Activated naive CD8-positive, alpha-beta T cell treated with anti-CD3 and anti-CD28 coated beads for 36 hours (primary cell): ENCODE measurements at places on chromosomes 1 and 21. TPM values are rescaled to one million over a fixed set of nuclear protein-coding genes. Genes with fewer than 3 reads are reported as not detected.

The KCNA3 gene
- 17.5 TPM for total RNA-seq

The MFAP2 gene
- not detected for total RNA-seq

The CCT8 gene
- total RNA-seq, result 504 TPM

The KIF14 gene
- total RNA-seq, result 17.8 TPM

DNA sequence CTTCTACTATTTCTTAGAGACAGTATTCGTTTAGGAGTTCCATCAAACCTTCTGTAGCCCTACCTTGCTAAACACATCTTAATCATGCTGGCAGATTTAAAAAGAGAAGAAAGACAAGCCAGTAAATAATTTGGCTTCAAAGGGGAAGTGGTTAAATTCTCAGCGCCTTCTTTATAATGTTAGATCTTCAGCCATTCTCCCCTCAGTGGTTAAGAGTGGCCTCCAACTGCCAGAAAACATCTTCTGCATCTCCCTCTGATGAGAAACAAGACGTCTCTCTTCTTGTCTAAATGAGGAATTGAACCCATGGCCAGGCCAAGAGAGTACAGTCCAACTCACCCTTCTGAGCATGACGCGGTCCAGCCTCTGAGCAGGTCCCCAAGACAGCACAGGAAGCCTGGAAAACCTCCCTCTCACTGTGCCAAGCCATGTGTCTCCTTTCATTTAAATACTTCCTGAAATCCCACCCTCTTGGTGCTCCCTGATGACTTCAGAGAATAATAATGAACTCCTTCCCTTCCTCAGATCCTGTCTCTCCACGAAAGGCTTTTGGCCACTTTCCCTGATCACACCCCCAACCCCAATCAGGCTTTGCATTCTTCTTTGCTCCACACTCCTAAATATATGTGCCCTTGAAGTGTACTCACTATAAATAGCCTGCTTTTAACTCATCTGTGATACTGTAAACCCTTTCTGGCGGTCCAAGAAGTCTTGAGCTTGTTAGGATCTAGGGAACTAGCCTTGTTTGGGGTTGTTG, 16.4 kb upstream of the LRRC52 start:
- no peaks in the 10 kb centered on the region for H3K36me3 ChIP-seq
- peaks cover 39% of the 10 kb centered on the region for H3K27me3 ChIP-seq
- H3K27ac ChIP-seq, result no peak overlapping the region
- H3K4me3 ChIP-seq, result no peak overlapping the region
- H3K4me1 ChIP-seq, result no peaks in the 10 kb centered on the region

GRCh38 chr21:18384771-18385170, 18.8 kb downstream of the TMPRSS15 start:
- H3K27me3 ChIP-seq, result no peaks in the 10 kb centered on the region
- H3K4me1 ChIP-seq, result no peaks in the 10 kb centered on the region
- H3K27ac ChIP-seq, result no peak overlapping the region
- no peak for DNase-seq

DNA sequence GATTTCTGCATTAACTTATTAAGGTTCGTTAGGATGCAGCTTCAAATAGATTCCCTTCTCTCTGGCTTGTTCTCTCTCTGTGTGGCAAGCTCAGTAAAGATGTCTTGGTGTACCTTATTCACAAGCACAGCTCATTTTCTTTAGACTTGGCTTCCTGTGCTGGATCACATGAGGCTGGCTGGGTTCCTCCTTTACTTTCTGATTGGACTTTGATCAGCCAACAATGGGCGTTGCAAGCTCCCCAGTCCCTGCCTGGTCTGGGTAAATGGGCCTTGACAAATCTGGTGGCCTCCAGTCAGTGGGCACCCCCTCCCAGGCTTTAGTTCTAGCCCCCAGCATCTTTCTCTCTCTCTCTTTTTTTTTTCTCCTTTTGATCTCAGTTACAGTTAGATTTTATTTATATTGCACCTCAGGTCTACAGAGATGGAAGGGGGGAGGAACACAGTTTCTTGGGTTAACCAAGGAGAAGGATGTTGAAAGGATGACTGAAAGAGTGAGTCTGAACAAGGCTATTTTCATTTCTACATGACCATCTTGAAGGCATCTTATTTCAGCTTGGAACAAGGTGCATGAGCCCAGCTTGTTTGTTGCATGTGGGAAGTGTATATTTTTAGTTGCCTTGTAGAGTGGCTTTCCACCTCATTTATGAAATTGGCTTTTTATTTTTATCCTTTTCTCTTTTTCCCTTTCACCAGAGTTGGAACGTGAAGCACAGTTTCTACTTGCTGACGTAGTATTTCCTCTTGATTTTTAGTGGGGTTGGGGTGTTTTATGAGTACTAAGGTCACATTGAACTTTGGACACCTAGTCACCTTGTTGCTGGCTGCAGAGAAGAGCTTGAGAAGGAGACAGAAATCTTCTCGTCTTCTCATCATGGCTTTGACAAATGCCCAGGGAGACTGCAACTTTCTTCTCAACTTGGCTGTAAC, 77.1 kb downstream of the PBX1 start:
- H3K27ac ChIP-seq, result no peak overlapping the region
- peaks cover 3% of the 10 kb centered on the region for H3K27me3 ChIP-seq
- H3K36me3 ChIP-seq, result no peaks in the 10 kb centered on the region
- H3K4me3 ChIP-seq, result no peak overlapping the region
- no peak for DNase-seq

DNA sequence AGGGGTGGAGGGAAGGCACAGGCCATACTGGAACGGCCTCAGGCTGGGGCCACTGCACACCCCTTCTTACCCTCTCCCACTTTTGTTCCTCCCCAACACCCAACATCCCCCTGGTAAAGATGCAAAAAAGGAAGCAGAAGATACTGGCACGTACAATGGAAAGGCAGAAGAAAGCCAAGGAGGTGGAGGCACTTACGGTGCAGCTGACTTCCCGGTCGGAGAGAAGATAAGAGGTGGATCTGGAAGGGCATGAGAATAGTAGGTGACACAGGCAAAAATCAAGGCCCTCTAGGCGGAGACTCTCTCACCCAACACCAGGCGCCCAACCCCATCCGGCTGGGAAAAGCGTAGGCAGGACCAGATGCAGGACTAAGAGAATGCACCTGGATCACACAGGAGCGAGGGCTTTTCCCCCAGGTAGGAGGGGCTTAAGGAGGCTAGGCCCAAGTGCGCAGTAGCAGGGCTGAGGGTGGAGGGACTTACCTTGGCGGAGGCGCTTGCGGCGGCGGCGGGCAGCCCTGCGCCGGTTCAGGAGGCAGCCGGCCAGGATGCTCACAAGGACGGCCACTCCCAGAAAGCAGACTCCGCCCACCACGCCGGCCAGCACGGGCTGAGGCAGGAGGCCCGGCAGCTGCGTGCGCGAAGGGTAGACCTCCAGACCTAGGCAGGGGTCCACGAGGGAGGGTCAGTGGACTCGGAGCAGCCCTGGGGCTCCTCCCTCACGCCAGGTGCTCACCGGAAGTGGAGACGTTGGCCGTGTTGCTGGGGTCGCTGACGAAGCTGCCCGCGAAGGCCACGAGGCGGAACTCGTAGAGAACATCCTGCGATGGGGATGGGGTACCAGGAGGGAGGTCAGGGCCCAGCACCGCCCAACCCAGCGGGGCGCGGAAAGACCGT, 4.1 kb upstream of the TAGLN2 start:
- no peak for DNase-seq
- peaks cover 2% of the 10 kb centered on the region for H3K36me3 ChIP-seq
- no peak overlapping the region for H3K27ac ChIP-seq
- peak overlapping the region; percentile 35 for H3K4me3 ChIP-seq
- H3K4me1 ChIP-seq, result peaks cover 8% of the 10 kb centered on the region

- peak overlapping the region; percentile 12 for H3K4me3 ChIP-seq
- no peaks in the 10 kb centered on the region for H3K27me3 ChIP-seq
- H3K36me3 ChIP-seq, result peaks cover 5% of the 10 kb centered on the region
- H3K4me1 ChIP-seq, result peaks cover 49% of the 10 kb centered on the region
- H3K27ac ChIP-seq, result peak overlapping the region; percentile 32
These were observed 2.9 kb downstream of the IGSF8 start for GRCh38 chr1:160095382-160096105.

DNA sequence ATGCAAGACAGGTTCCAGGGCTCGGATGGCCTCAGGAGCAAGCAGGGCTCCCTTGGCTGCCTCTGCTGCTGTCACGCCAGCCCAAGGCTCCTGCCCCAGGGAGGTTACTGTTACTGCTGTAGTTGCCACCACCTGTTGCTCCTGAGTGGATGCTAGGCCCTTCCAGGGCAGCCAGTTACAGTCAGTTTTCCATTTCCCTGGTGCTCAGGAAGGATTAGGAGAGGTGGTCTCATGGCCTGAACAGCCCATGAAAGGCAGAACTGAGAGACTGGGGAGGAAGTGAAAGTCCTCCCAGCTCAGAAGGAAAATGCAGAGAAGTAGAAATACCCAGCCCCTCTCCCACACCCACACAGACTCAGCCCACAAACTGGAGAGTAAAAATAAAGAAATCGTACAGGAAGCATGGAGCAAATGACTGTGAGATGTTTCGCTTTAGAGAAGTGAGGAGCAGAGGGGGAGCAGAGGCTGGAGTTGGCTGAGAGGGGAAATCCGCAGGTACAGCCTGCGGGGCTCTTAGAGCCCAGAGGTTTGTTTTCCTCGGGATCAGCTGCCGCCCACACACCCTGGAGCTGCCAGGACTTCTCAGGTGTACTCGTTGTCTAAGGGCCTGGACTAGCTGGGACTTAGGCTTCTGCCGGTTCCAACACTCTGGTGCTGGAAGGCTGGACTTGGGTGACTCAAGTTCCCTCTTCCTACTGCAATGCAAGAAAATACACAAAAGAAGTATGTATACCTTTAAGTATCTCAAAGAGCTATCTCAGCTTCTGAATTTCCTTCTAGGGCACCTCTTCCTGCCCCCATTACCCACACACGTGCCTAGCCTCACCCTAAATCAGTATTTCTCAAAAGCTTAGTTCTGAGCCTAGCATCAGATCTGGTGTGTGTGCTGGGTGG, 2.3 kb downstream of the IL6R start:
- peak overlapping the region; percentile 89 for H3K27ac ChIP-seq
- peak; percentile 67 for DNase-seq
- peaks cover 3% of the 10 kb centered on the region for H3K36me3 ChIP-seq
- H3K4me3 ChIP-seq, result peak overlapping the region; percentile 81
- H3K4me1 ChIP-seq, result peaks cover 78% of the 10 kb centered on the region

DNA sequence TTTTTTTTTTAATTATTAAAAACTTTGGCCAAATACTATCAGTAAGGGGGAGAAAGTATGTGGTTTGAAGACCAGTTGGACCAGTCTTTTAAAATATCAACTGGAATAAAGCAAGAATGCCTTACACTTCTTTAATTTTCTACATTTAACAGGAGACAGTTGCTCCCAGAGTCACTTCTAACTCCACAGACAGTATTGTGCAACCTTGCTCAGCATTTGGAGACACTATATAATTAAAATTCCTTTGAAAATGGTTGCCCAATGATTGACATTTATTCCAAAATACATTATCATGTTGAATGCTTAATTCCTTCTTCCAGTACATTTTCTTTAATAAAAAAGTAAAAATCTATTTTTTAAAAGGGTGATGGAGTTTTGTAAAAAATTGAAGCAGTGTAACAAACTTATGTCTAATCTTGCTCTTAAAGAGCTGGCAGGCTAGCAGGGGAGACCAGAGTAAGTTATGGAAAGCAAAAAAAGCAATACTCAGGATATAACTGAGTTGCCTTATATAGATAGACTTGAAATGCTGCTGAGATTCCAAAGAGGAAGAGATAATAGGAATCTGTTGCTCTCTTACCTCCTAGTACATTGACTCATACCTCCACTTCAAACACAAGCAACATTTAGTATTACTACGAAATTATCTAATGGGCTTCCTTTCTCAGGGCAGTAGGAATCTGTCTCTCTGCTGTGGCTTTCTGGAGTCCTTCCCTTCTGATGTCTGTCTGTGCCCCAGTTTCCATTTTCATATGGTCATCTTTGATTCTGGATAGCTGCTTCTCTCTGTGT, 69.7 kb upstream of the RGL1 start:
- H3K36me3 ChIP-seq, result no peaks in the 10 kb centered on the region
- no peak for DNase-seq
- H3K27me3 ChIP-seq, result no peaks in the 10 kb centered on the region
- H3K4me3 ChIP-seq, result no peak overlapping the region
